Chondrocyte (in vitro differentiated cells): ENCODE measurements at places on chromosomes 6 and 20. TPM values are rescaled to one million over a fixed set of nuclear protein-coding genes. Genes with fewer than 3 reads are reported as not detected.
A peak's percentile ranks its signal among the peaks of the same experiment; 100 is the strongest.

- DNase-seq = no peak
- H3K36me3 ChIP-seq = peaks cover 9% of the 10 kb centered on the region
- H3K27ac ChIP-seq = peak overlapping the region; percentile 89
- no peak overlapping the region for H3K4me3 ChIP-seq
- no peaks in the 10 kb centered on the region for H3K27me3 ChIP-seq
- H3K4me1 ChIP-seq = peaks cover 24% of the 10 kb centered on the region
Measured at GRCh38 chr20:32325706-32326503, 32.2 kb upstream of the ASXL1 start.

DNA sequence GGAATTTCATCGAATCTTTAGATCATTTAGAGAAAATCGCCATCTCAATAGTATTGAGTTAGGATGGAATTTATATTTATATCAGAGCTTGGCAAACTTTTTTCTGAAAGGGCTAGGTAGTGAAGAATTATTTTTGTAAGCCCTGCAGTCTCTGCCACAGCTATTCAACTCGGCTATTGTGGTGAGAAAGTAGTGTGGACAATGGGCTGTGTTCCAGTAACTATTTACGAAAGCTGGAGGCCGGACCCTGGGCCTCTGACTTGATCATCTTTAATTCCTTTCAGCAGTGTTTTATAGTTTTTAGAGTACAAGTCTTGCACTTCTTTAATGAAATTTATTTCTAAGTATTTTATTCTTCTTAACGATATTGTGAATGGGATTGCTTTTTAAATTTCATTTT, 201.5 kb downstream of the FARS2 start:
- H3K27me3 ChIP-seq = no peaks in the 10 kb centered on the region
- DNase-seq = no peak
- peaks cover 44% of the 10 kb centered on the region for H3K4me1 ChIP-seq

- H3K4me1 ChIP-seq = peaks cover 27% of the 10 kb centered on the region
- DNase-seq = no peak
- H3K27ac ChIP-seq = no peak overlapping the region
- H3K36me3 ChIP-seq = no peaks in the 10 kb centered on the region
- H3K4me3 ChIP-seq = no peak overlapping the region
Measured at GRCh38 chr20:25539742-25540672, 45.3 kb downstream of the NINL start.

POM121L2 gene
- total RNA-seq = not detected in 3 replicates

GRCh38 chr6:141562851-141563763, 569.6 kb upstream of the GJE1 start:
- peaks cover 30% of the 10 kb centered on the region for H3K4me1 ChIP-seq
- no peaks in the 10 kb centered on the region for H3K27me3 ChIP-seq
- H3K27ac ChIP-seq = peak overlapping the region; percentile 86
- peak overlapping the region; percentile 37 for H3K4me3 ChIP-seq

DNA sequence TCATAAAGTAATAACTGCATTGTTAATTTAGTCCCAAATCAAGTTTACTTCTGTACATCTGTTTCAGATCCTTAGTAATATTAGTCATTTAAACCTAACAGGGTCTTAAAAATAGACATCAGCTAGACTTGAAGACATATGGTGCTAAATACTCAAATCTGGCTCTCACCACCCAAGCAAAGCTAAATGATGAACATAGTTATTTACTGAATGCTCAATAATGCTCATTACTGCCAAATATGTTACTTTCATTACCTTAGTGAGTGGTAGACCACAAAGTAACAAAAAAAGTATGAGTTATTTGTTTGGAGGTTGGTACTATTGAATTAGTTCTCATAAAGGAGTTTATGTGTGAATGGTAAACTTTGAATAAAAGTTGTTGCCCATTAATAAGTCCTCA, 502.1 kb downstream of the PKHD1 start:
- H3K27ac ChIP-seq = no peak overlapping the region
- H3K4me3 ChIP-seq = no peak overlapping the region
- H3K4me1 ChIP-seq = no peaks in the 10 kb centered on the region
- DNase-seq = no peak

MYH7B gene
- 0.30 to 0.64 TPM in 2 of 3 replicates, not detected in the other for total RNA-seq
